ENCODE measurements at places on chromosomes 2 and 18. TPM values are rescaled to one million over a fixed set of nuclear protein-coding genes. Genes with fewer than 3 reads are reported as not detected.

The NEUROD1 gene
- total RNA-seq, result not detected

The GKN2 gene
- total RNA-seq, result not detected

The PRSS56 gene
- total RNA-seq, result not detected

The CAPN13 gene
- total RNA-seq, result not detected

The ICOS gene
- 63.1 TPM for total RNA-seq

The MOCOS gene
- total RNA-seq, result 0.17 TPM

The OSR1 gene
- not detected for total RNA-seq

The LDAH gene
- total RNA-seq, result 26.8 TPM

All from T-helper 1 cell treated with Interleukin-12 subunit alpha and Interleukin-12 subunit beta and Interleukin-4 antibody, amounts not matched to agents 30 ng/mL and 1 ng/mL, for 36 hours (primary cell).